ENCODE measurements at places on chromosomes 13 and 19. TPM values are rescaled to one million over a fixed set of nuclear protein-coding genes. Genes with fewer than 3 reads are reported as not detected.

Gene CLDN10
- not detected for total RNA-seq

Gene SLC25A42
- 141 TPM for total RNA-seq

Gene NHLRC3
- total RNA-seq: 48.6 TPM

Gene ZNF497
- total RNA-seq: 6.7 TPM

Gene KLK14
- total RNA-seq: not detected

Gene ZNF677
- 6.8 TPM for total RNA-seq

Gene ZNF525
- 34.8 TPM for total RNA-seq

GRCh38 chr13:112641456-112642089 is 48.3 kb upstream of the ATP11A start:
- H3K4me3 ChIP-seq: no peak overlapping the region
- no peaks in the 10 kb centered on the region for H3K36me3 ChIP-seq
- H3K4me1 ChIP-seq: no peaks in the 10 kb centered on the region
- peaks cover 33% of the 10 kb centered on the region for H3K27me3 ChIP-seq
- no peak overlapping the region for H3K27ac ChIP-seq

GRCh38 chr13:20415306-20415679 is 110.4 kb downstream of the CRYL1 start:
- no peak overlapping the region for H3K27ac ChIP-seq
- no peak overlapping the region for H3K4me3 ChIP-seq
- DNase-seq: no peak
- H3K27me3 ChIP-seq: no peaks in the 10 kb centered on the region
- peaks cover 3% of the 10 kb centered on the region for H3K4me1 ChIP-seq

- no peak overlapping the region for H3K27ac ChIP-seq
- no peaks in the 10 kb centered on the region for H3K36me3 ChIP-seq
- peaks cover 10% of the 10 kb centered on the region for H3K4me1 ChIP-seq
- peaks cover 14% of the 10 kb centered on the region for H3K27me3 ChIP-seq
- H3K4me3 ChIP-seq: no peak overlapping the region
- no peak for DNase-seq
Observed at GRCh38 chr19:40533508-40533907, 43.2 kb upstream of the SHKBP1 start.

DNA sequence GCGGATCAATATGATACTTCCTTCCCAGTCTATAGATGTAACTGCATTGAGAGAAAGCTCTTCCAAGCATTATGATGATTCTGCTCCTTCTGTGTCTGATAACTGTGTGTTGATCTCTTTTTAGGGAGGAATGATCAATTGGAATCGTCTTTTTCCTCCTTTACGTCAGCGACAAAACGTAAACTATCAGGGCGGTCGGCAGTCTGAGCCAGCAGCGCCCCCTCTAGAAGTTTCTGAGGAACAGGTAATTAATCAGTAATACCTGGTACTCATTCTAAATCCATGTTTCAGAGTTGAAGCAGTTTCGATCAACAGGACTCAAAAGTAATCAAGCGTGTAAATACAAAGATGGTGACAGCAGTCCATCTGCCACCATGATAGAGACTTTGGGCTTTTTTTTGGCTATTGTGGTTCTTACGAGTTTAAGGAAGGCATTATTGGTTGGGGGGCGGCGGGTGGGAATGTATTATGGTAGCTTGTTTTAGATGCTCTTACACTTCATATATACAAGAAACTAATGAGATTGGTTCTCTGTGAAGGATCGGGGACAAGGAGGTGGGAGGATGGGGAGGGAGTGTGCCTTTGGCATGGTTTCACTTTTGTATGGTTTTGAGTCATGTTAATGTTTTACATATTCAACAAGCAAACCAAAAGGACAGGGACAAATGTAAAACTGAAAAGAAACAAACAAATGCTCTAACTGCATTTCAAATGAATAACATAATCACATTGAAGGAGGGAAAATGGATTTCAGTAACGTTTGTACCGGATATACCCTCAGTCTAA is 60.7 kb upstream of the GPR183 start:
- DNase-seq: no peak
- H3K36me3 ChIP-seq: no peaks in the 10 kb centered on the region
- peak overlapping the region; percentile 12 for H3K27ac ChIP-seq

- DNase-seq: no peak
- H3K27ac ChIP-seq: peak overlapping the region; percentile 100
- no peaks in the 10 kb centered on the region for H3K36me3 ChIP-seq
- no peaks in the 10 kb centered on the region for H3K27me3 ChIP-seq
- no peak overlapping the region for H3K4me3 ChIP-seq
Observed at GRCh38 chr19:38654628-38655055, 7.2 kb downstream of the ACTN4 start.

GRCh38 chr13:42056146-42056545 is 7.7 kb downstream of the DGKH start:
- no peak overlapping the region for H3K4me3 ChIP-seq
- no peaks in the 10 kb centered on the region for H3K36me3 ChIP-seq
- no peak overlapping the region for H3K27ac ChIP-seq
- H3K4me1 ChIP-seq: no peaks in the 10 kb centered on the region

DNA sequence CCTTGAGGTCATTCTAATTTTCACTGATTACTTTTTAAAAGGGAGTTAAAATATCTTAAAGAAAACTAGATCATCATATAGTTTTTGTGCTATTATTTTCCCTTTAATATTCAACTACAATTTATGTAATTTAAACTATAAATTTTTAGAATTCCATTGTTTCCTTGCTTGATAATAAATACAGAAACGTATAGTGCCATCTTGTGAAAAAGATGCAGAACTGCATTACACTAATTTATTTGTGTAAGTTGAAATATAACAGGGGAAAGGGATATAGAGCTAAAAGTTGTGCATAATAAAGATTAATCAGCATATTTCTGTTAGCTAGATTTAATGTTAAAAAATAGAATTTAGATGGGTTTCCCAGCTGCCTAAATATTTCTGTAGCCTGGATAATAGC is 61.5 kb upstream of the TDRD3 start:
- H3K4me3 ChIP-seq: no peak overlapping the region
- no peaks in the 10 kb centered on the region for H3K36me3 ChIP-seq
- no peak for DNase-seq
- no peak overlapping the region for H3K27ac ChIP-seq
- no peaks in the 10 kb centered on the region for H3K27me3 ChIP-seq

GRCh38 chr19:32890841-32891240 is 21.3 kb upstream of the SLC7A9 start:
- no peak overlapping the region for H3K4me3 ChIP-seq
- no peak overlapping the region for H3K27ac ChIP-seq
- no peak for DNase-seq
- H3K27me3 ChIP-seq: no peaks in the 10 kb centered on the region

DNA sequence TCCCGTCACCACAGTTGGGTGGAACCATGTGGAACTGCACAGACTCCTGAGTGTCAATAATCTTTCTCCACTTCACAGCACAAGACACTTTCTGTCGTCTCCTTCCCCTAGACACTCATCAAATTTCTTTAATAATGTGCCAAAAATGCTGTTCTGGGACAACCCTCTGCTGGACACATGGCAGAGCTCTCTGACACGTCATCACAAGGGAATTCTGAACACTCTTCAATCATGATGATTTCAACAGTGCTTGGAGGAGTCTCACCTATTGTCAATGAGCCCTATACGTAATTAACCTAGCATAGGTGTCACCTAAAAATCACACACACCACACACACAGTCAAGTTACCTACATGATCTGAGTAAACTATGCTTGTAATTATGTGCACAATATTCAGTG is 141.3 kb downstream of the STOML3 start:
- no peak overlapping the region for H3K27ac ChIP-seq
- no peaks in the 10 kb centered on the region for H3K4me1 ChIP-seq
- H3K4me3 ChIP-seq: no peak overlapping the region
- no peaks in the 10 kb centered on the region for H3K36me3 ChIP-seq
- no peak for DNase-seq

DNA sequence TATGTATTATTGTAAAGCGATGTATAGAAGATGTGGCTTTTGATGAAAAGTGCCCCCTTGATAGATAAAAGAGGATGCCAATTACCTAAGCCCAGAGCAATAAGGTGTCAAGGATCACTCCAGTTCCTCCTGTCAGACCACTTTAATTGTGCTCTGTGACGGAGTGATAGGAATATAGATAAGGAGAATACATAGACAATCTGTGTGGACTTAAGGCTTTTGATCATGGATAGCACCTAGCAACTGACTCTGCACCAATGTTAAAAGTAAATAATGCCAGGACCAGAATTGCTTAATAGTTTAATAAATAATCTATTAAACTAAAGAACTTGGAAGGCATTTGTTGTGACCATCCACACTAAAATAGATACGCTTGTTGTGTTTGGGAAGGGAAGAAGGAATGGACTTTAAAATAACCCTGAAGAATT is 390.7 kb upstream of the ARGLU1 start:
- no peak for DNase-seq
- H3K4me1 ChIP-seq: no peaks in the 10 kb centered on the region
- H3K27ac ChIP-seq: no peak overlapping the region
- H3K4me3 ChIP-seq: no peak overlapping the region

GRCh38 chr19:1481893-1482360 is 2.9 kb upstream of the C19orf25 start:
- no peak for DNase-seq
- H3K4me1 ChIP-seq: peaks cover 19% of the 10 kb centered on the region
- no peak overlapping the region for H3K4me3 ChIP-seq
- H3K27me3 ChIP-seq: no peaks in the 10 kb centered on the region
- no peak overlapping the region for H3K27ac ChIP-seq

DNA sequence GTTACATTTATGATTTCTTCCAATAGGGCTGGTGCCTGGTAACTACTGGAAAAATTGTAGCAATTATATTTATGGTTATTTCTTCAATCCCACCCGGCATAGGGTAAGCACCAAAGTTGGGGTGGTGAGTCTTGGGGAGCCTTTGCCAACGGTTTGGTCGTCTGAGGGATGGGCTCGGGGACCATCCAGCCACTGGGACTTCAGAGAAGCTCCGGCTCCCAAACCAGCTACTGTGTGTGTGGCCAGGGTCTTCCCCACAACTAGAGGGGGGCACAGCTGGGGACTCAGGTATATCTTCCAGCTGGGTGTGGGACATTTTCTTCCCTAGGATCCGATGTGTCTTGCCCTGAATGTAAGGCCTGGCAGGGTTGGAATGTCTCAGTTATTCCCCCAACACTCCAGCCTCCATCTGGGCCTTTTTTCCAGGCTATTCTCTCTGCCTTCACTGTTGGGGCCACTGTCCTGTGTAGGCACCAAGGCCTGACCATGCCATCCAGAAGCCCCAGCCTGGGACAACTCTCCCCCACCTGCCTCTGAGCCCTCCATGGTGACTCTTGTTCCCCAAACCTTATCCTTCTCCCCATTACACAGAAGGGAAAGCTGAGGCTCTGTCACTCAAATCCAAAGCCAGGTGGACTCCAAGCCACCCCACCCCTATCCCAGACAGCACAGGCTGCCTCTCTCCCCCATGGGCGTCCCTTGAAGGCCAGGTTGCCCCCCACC is 1.1 kb upstream of the IFI30 start:
- H3K4me3 ChIP-seq: no peak overlapping the region
- H3K4me1 ChIP-seq: peaks cover 10% of the 10 kb centered on the region
- no peaks in the 10 kb centered on the region for H3K27me3 ChIP-seq
- no peaks in the 10 kb centered on the region for H3K36me3 ChIP-seq
- no peak for DNase-seq
- peak overlapping the region; percentile 42 for H3K27ac ChIP-seq

DNA sequence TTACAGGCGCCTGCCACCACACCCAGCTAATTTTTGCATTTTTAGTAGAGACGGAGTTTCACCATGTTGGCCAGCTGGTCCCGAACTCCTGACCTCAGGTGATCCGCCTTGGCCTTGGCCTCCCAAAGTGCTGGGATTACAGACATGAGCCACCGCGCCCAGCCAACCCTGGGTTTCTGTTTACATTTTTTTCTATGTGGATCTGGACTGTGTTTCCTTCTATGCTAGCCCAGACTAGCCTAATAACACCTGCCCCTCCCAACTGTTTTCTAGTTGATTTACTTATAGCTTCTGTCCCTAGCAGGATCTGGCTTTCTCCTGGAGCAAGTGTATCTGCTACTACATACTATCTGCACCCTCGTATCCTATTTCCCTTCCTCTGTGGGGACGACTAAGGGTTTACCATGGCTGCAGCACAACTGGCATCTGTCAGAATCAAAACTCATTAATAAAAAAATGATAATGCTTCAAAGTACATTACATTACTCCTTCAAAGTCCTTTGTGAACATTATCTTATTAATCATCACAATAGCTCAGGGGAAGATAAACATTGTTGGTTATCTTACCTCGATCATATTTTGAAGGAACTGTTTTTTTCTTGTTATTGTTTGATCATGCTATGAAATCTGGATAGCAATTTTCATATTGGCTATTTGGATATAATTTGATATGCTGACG is 228.3 kb downstream of the KLF5 start:
- no peak overlapping the region for H3K4me3 ChIP-seq
- H3K36me3 ChIP-seq: no peaks in the 10 kb centered on the region
- peak; percentile 55 for DNase-seq
- H3K27ac ChIP-seq: peak overlapping the region; percentile 62
- no peaks in the 10 kb centered on the region for H3K27me3 ChIP-seq

DNA sequence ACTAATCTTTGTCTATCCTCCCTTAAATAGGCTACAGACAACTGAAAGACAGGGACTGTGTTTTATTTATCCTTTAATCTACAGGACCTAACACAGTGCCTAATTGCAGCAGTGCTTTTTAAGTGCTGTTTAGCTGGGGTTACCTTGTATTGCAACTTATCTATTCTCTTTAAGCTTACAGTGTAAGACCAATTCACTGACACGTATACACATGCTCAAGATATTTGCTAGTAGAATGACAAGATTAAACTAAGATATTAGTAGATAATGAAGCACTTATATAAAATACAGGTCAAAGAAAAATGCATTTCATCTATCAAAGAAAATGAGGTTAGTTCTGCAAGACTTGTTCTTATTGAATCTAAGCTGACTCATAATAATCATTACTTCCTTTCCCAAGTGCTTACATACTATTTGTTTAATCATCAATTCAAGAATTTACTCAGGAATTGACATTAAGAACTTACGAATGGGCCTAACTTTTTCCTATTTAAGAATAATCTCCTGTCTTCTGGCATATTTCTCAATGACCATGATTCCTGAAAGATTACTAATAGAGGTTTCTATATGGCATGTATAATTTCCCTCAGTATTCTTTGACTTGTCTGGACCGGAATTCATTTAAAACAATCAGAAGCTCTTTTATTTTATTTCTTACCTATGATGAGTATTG is 75.8 kb upstream of the MAB21L1 start:
- no peak for DNase-seq
- H3K36me3 ChIP-seq: no peaks in the 10 kb centered on the region
- no peaks in the 10 kb centered on the region for H3K27me3 ChIP-seq
- no peak overlapping the region for H3K27ac ChIP-seq

- H3K4me1 ChIP-seq: peaks cover 21% of the 10 kb centered on the region
- H3K27me3 ChIP-seq: peaks cover 73% of the 10 kb centered on the region
- H3K36me3 ChIP-seq: no peaks in the 10 kb centered on the region
- H3K27ac ChIP-seq: no peak overlapping the region
- peak; percentile 76 for DNase-seq
Observed at GRCh38 chr19:588093-588740, 1.5 kb upstream of the HCN2 start.

GRCh38 chr13:114282041-114282670 is 755 bp downstream of the UPF3A start:
- H3K27ac ChIP-seq: peak overlapping the region; percentile 99
- peak; percentile 44 for DNase-seq
- H3K27me3 ChIP-seq: no peaks in the 10 kb centered on the region
- H3K36me3 ChIP-seq: peaks cover 13% of the 10 kb centered on the region

GRCh38 chr19:17775245-17775927 is 19.6 kb upstream of the B3GNT3 start:
- no peaks in the 10 kb centered on the region for H3K36me3 ChIP-seq
- peak; percentile 49 for DNase-seq
- H3K4me1 ChIP-seq: no peaks in the 10 kb centered on the region
- H3K27me3 ChIP-seq: peaks cover 9% of the 10 kb centered on the region
- H3K4me3 ChIP-seq: no peak overlapping the region
